ENCODE measurements at places on chromosomes 6 and 20.

GRCh38 chr6:100404051-100404450, 60.7 kb downstream of the SIM1 start:
- no peak for DNase-seq

DNA sequence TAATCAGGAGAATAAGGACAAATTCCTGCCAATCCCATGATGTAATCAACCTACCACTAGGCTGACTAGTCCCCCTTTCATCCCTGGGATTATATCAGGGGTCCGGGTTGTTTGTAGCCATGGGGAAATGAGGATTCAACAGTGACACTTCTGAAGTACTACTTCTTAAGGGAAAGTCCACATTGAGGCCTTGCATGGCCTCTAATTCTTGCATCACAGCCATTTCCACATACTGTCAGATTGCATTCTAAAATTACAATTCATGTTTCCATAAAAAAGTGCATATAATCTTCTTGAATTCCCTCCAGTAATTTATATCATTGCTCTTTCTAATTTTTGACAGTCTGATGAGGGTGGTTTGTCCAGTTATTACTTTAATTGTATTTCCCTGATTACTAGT, 184.2 kb downstream of the PHF3 start:
- DNase-seq = no peak

GRCh38 chr20:24465730-24466129, 3.7 kb upstream of the SYNDIG1 start:
- DNase-seq = no peak

DNA sequence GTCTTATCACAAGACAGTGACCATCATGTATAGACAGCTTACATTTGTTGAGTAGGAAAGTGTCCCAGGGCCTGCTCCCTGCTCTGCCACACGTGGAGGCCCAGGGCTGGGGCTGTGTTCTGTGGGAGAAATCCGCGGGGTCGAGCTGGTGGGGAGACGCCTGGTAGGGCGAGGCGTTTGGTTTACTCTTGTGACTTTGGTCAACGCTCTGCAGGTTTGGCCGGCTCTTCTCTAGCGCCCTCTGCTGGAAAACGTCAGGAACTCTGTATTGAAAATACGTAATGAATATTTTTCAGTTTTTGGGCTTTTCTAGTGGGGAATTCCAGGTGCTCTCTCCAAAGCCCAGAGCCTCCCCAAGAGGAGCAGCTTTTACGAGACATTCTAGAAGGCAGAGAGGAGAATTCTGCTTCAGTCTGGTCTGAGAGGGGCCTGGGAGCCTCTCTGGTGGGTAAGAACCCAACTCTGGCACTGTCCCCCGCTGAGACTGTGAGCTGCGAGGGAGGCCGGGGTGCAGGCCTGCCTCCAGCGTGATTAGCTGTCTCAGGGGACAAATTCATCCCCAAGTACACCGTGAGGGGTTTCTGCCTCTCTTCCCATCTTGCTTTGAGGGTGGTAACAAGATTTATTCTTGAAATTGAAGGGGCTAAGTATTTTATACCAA, 112.6 kb upstream of the RALGAPA2 start:
- peak; percentile 75 for DNase-seq

DNA sequence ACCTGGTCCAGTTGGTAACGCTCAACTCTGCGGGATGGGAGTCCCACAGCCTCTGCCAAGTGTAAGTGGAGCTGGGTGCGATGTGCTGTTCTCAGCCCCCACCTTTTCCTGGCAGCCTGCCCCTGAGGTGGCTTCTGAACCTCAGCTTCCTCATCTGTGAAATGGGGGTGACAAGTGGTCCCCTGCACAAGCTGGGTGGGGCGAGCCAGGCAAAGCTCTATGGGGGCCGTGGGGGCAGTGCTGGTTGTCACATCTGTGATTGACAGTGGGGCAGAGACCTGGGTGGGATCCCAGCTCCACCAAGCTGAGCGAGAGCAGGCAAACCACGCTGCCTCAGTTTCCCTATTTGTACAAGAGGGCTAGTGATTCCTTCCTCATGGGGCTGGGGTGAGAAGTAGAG, 162.6 kb downstream of the SYCP2 start:
- no peak for DNase-seq

DNA sequence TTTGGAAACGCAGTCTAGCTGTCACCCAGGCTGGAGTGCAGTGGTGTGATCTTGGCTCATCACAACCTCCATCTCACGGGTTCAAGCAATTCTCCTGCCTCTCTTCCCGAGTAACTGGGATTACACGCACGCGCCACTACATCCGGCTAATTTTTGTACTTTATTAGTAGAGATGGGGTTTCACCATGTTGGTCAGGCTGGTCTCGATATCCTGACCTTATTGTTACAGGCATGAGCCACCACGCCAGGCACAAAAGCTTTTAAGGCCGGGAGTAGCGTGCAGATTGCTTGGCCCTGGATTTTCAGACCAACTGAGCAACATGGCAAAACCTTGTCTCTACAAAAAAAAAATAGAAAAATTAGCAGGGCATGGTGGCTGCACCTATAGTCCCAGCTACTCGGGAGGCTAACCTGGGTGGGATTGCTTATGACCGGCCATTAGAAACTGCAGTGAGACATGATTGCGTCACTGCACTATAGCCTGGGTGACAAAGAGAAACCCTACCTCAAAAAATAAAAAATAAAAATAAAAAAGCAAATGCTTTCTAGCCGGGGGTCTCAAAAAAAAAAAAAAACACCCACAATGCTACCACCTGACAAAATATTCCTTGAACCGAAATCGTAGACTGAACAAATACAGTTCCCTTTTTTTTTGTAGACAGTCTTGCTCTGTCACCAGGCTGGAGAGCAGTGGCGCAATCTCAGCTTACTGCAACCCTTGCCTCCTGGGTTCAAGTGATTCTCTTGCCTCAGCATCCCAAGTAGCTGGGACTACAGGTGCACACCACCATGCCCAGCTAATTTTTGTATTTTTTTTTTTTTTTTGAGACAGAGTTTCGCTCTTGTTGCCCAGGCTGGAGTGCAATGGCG, 15.0 kb downstream of the RBM39 start:
- no peak for DNase-seq

GRCh38 chr20:10427060-10427692, 6.8 kb downstream of the MKKS start:
- DNase-seq = peak; percentile 70

GRCh38 chr6:167651318-167652041, 175.2 kb upstream of the AFDN start:
- DNase-seq = no peak

GRCh38 chr6:55734256-55734655, 141.1 kb downstream of the BMP5 start:
- no peak for DNase-seq

DNA sequence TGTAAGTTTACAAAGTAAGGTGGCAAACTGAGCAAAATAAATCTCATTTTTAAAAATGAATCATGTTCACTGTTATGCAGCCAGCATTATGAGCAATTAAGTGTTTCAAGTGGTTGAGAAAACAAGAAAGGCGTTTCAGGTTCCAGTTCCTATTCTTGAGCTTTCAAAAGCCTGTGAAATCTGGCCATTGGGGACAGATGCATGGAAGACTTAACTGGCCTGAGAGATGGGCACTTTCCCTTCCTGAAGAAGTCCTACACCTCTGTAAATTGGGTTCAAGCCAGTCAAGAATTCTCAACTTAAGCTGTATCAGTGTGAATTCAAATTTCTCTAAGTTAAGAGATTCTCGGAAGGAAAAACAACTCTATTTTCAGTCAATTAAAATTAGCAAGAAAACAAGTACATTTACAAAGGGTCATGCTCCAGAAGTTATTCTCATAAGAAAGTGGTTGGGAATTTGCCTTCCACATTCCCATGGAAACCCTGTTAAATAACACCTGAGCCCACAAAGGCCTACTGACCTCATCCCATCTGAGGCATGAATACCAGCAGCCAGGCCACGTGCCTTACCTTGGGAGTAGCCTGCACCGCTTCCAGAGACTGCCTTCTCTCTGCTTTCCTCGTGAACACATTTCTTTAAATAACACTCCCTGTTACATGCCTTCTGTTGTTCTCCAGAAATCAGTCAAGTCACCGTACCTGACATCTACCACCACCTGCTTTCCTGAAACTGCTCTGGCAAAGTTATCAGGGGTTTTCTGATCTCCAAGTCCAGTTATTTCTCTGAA, 19.4 kb downstream of the MAP3K5 start:
- no peak for DNase-seq

DNA sequence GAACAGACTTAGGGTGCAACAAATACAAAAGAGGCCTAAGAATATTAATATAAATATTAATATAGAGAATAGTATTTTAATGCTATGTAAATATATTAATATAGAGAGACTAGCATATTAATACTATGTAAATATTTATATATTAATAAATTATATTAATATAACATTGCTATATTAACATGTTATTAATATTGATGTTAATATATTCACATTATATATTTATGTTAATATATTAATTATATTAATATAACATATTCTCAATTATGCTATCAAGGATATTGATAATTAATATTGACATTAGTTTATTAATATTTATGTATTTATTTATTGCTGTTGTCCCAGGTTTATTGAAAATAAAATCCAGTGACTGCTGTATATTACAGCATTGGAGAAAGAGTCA, 1.1 kb upstream of the MAS1L start:
- no peak for DNase-seq

DNA sequence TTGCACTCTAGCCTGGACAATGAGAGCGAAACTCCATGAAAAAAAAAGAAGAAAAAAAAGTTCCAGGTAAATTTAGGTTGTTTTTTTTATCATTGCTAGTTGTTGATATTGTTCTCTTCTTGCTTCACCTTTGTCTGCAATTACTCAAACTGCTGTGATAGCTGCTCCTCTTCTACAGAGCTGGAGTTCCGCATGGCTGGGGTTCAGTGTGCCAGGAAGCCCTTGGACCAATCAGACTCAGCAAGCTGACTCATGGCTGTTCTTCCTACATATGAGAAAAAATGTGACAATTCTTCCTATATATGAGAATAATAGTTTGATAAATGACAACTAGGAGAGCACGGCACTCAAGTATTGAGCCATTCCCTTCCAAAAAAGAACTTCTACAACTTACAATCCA, 28.4 kb downstream of the DPPA5 start:
- no peak for DNase-seq

- no peak for DNase-seq
Measured at GRCh38 chr6:64415926-64416325, 780.3 kb downstream of the PHF3 start.

- no peak for DNase-seq
Measured at GRCh38 chr6:18182568-18182967, 27.3 kb downstream of the KDM1B start.

- DNase-seq = no peak
Measured at GRCh38 chr20:21559305-21559704, 45.4 kb upstream of the NKX2-2 start.

DNA sequence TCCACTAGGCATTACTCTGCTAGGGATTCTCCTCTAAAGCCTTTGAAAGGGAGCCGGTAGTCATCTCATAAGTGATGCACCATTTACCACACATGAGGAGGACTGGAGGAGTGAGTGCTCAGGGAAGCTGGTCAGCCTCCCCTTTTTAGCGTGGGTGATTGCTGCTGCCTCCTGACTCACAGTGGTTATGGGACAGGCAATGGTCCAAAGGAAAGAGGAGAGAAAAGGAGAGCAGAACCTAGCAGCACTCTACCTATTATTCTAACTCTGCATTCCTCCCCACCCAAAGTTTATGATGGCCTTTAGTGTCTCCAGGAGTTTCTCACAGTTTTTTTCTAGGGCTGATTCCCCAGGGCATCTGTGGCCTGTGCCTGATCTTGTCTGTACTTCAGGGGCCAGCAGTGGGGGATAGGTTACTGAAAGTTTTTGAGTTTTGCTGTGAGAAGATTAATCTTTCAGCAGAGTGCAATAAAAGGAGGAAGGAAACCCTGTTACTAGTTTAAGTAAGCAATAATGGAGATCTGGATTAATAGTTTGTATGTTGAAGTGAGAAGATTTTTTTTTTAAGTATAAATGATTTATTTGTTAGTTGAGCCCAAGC, 36.4 kb upstream of the GCLC start:
- no peak for DNase-seq

DNA sequence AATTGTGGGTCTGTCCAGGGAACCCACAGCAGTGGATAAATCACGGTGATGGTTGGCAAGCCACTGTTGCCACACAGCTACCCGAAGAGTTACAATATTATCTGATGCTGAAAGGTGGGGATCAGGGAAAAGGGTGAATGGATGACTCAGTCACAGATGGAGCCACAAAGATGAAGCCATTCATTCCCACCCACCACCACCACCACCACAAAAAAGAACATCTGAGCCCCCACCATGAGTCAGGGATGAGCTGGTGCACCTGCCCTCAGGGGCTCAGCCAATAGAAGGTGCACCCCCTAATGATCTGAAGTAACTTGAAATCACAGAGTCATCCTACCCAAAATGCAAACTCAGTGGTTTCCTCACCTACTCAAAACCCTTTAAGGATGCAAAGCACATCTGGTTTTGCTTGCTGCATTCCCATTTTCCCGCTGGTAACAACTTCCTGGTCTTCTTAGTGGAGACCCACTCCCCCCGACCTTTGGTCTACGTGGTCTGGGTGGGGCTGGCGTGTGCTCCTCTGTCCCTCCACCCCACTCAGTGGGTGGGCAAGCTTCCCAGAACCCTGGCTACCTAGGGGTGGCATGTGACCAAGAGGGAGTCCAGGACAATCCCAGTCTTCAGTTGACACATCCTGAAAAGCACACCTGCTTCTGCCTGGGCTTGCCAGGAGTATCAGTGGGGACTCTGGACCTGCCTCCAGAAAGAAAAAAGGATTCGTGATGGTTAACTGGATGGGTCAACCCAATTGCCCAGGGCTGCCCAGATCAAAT, 125.5 kb downstream of the ANKRD60 start:
- no peak for DNase-seq

DNA sequence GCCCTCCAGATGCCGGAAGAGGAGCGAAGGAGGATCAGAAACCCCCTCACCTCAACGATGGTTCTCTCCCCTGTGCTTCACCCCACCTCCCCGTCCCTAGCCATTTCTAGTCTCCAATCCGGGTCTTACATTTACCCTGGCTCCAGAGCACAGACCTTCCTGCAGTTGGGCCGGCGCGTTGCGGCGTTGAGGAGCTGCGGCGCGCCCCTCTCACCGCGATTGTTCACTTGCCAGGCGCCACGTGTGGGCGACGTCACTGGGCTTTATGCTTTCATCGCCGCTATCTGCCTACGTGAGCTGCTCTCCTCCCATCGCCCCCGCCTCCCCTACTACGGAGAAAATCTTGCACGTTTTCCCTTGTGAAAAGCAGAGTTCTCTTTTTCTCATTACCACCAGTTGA, at the start of gene CRISP2:
Gene CRISP2 (minus strand): TSS at position 198 of the 400 bp plus-strand sequence. CDS start 4,347 bp downstream, outside the sequence.
- DNase-seq = no peak

DNA sequence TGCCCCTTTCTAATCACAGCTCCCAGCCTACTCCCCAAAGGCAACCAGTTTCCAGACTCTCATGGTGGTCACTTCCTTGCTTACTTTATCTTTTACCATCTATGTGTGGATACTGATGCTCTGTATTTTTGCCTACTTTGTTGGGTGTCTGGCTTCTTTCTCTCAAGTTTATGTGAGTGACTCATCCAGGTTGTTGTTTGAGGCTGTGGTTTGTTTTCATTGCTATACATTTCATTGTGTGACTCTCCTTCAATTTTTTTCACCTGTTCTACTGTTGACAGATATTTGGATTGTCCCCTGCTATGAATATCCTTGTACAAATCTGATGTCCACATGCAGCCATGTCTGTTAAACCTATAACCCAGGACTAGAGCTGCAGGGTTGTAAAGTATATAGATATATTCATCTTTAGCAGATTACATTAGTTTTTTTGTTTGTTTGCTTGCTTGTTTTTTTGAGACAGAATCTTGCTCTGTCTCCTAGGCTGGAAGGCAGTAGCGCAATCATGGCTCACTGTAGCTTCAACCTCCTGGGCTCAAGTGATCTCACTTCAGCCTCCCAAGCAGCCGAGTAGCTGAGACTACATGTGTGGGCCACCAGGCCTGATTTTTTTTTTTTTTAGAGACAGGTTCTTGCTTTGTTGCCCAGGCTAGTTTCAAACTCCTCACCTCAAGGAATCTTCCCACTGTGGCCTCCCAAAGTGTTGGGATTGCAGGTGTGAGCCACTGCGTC, 72.9 kb upstream of the EEF1E1 start:
- no peak for DNase-seq

All from glutamatergic neuron (in vitro differentiated cells).